ENCODE measurements at places on chromosomes 1 and 21.
A peak's percentile ranks its signal among the peaks of the same experiment; 100 is the strongest.

GRCh38 chr1:6177681-6178380 lies 2.3 kb downstream of the CHD5 start:
- DNase-seq, result no peak
- peaks cover 20% of the 10 kb centered on the region for H3K27me3 ChIP-seq
- peaks cover under 1% of the 10 kb centered on the region for H3K36me3 ChIP-seq

- DNase-seq, result no peak
- no peaks in the 10 kb centered on the region for H3K36me3 ChIP-seq
- H3K27me3 ChIP-seq, result no peaks in the 10 kb centered on the region
Measured at GRCh38 chr1:6686294-6686693, 15.3 kb downstream of the DNAJC11 start.

GRCh38 chr1:44497422-44498170 lies 92.5 kb downstream of the RNF220 start:
- no peak overlapping the region for H3K4me3 ChIP-seq
- H3K4me1 ChIP-seq, result peaks cover 10% of the 10 kb centered on the region
- DNase-seq, result no peak
- no peak overlapping the region for H3K27ac ChIP-seq
- peaks cover 12% of the 10 kb centered on the region for H3K27me3 ChIP-seq

- no peaks in the 10 kb centered on the region for H3K4me1 ChIP-seq
- H3K27me3 ChIP-seq, result no peaks in the 10 kb centered on the region
- H3K27ac ChIP-seq, result peak overlapping the region; percentile 84
- no peak for DNase-seq
- H3K36me3 ChIP-seq, result peaks cover 82% of the 10 kb centered on the region
Measured at GRCh38 chr1:40462956-40463590, 12.8 kb downstream of the ZFP69B start.

GRCh38 chr1:119001181-119002027 lies 13.3 kb upstream of the TBX15 start:
- H3K27ac ChIP-seq, result no peak overlapping the region
- DNase-seq, result no peak
- H3K4me3 ChIP-seq, result no peak overlapping the region
- H3K36me3 ChIP-seq, result no peaks in the 10 kb centered on the region

DNA sequence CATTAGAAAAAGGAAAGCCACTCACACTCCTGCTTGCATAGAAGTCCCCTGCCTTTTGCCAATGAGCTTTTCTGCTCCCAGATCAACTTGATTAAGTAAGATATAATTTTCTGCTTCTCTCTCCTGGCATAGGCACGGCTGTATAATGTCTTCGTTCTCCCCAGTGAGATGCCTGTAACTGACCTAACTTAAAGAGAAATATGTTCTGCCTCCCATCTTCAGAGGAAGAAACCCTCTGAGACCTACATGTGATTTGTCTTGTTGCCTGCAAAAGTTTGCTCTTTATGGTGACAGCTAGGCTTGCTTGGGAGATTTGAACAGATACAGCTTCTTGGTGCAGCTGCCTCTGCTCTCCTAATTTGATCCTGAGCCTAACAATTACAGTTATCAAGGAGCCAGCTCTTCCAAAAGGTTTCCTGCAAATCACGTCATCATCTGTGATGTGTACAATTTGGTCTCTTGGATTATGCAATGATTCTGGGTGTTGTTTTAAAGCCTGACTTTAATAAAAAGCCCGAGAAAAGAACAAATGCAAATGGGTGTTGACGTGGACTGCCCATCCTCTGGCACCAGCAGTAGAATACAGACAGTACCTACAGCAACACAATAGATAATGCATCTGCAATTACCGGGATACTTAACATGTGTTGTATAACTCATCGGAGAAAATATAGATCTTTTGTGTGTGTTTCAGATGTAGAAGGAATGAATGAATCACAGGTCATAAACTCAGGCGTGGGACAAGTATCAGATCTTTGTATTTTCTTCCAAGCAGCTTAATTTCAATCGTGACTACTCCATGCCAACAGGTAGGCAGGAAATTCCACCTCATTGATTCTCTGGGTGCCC lies 76.2 kb upstream of the KAZN start:
- H3K4me3 ChIP-seq, result no peak overlapping the region
- peaks cover 25% of the 10 kb centered on the region for H3K27me3 ChIP-seq
- H3K4me1 ChIP-seq, result no peaks in the 10 kb centered on the region
- H3K27ac ChIP-seq, result no peak overlapping the region
- DNase-seq, result no peak

DNA sequence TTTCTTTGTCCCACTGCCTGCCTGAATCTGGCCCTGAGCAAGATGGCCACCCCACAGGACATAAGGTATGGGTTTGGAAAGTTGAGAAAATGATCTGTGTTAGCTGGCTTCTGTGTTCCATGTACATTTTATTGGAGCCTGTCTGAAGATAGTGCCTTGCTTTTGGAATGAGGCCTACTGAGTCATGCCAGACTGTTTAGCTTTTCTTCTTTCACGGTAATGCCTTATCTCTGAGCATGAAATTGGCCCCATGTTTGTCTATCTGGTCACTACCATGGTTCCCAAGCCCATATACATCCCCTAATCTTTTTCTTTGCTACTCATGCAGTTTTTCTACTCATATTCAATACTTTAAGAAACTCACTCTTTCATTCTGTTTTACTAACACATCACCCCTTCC lies 85.1 kb upstream of the LMO4 start:
- no peak overlapping the region for H3K27ac ChIP-seq
- H3K36me3 ChIP-seq, result no peaks in the 10 kb centered on the region
- H3K4me3 ChIP-seq, result no peak overlapping the region

DNA sequence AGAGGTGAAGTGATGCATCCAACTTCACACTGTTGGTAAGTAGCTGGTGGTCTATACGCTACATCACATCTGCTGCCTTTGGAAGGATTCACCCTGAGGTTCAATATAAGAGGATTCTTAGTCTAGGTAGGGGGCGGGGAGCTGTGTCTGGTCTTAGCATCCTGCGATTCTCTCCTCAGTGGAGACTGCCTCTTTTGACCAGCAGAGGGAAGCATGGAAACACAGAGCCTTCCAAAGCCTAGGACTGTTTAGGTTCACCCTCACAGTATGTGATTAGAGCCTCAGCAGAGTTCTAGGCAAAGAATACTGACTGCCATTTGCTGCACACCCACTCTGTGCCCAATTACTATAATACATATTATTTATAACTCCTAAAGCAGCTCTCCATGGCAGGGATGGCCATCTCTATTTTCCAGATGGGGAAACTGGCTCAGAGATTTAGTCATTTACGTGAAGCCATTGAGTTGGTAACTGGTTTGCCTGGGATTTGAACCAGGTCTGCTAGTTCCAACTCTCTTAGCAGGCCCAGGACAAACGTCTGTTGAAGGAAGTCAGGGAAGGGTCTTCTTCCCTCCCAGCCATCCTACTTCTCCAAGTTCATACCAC lies 28.9 kb upstream of the EFCAB14 start:
- no peak overlapping the region for H3K4me3 ChIP-seq
- H3K4me1 ChIP-seq, result peaks cover 1% of the 10 kb centered on the region
- no peaks in the 10 kb centered on the region for H3K36me3 ChIP-seq
- no peaks in the 10 kb centered on the region for H3K27me3 ChIP-seq
- DNase-seq, result no peak

DNA sequence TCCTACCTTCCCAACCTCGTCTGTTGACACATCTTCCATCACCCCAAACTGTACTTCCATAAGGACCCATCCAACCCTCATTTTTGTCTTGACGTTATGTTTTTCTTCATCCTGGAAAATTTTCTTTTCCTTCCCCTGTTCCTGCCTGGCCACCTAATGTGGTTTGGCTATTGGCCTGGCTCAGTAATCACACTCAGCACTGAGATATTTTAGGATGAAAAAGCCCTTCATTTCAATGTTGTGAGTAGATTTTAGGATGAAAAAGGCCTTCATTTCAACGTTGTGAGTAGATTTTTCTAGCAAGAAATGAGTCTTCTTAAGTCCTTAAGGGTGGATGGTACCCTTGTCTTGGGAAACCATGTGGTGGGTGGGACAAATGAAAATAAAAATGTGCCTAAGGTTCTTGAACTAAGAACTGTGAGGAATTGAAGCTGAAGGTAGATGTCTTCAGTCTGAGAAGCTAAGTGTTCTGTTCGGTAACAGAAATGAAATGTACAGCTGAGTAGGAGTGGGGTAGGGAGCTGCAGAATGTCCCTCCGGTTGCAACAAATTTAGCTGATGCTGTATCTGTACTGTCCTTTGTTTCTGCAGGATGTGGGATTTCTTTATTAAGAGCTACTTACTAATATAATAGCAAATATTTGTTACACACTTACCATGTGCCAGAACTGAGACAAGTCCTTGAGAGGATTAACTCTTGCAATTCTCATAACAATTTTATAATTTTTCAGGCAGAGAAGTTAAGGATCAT lies 36.1 kb downstream of the DNTTIP2 start:
- no peak overlapping the region for H3K4me3 ChIP-seq
- DNase-seq, result no peak
- H3K27me3 ChIP-seq, result no peaks in the 10 kb centered on the region

DNA sequence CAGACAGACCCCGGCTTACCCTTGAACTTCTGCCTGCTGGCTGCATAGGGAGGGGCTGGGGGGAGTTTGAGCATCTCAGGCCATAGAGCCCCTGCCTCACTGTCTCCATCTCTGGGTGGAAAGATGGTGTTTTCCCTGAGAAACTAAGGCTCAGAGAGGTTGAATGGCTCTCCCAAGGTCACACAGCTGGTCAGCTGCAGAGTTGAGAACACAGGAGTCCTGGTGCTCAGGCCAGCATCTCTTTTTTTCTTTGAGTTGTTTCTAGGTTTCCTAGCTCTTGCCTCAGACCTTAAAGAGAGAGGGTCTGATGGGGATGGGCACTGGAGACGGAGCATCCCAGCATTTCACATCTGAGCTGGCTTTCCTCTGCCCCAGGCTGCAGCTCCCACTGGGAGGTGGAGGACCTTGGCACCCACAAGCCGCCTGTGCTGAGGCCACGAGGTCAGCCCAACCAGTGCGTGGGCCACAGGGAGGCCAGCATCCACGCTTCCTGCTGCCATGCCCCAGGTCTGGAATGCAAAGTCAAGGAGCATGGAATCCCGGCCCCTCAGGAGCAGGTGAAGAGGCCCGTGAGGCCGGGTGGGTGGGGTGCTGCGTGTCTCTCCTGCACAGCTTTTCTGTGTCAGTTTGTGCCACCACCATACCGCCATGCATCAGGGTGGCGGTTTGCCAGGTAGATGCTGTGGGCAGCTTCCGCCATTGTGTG lies 21.8 kb downstream of the PCSK9 start:
- no peak overlapping the region for H3K4me3 ChIP-seq
- DNase-seq, result no peak
- no peaks in the 10 kb centered on the region for H3K4me1 ChIP-seq
- peaks cover 12% of the 10 kb centered on the region for H3K36me3 ChIP-seq

DNA sequence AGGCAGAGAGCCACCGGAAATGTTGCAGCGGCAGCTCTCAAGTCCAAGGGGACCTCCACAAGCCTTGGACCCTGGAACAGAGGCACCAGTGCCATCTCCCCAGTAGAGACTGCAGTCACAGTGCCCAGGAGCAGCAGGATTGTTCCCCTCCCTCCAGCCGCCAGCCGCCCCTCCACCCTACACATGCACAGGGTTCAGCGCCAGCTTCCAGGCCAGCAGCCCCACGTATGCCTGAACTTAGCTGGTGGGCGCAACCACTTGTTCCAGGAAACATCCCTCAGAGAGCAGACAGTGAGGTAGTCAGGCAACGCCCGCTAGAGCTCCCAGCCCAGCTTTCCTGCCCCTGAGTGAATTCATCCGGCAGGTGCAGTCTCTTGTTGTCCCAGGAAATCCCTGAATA lies 1098.1 kb upstream of the NCAM2 start:
- no peak overlapping the region for H3K27ac ChIP-seq
- no peaks in the 10 kb centered on the region for H3K36me3 ChIP-seq
- H3K27me3 ChIP-seq, result no peaks in the 10 kb centered on the region
- DNase-seq, result no peak
- H3K4me3 ChIP-seq, result no peak overlapping the region
- H3K4me1 ChIP-seq, result no peaks in the 10 kb centered on the region

- H3K4me3 ChIP-seq, result no peak overlapping the region
- peak overlapping the region; percentile 69 for H3K27ac ChIP-seq
- H3K36me3 ChIP-seq, result no peaks in the 10 kb centered on the region
- DNase-seq, result no peak
Measured at GRCh38 chr1:216710598-216711333, 12.5 kb downstream of the ESRRG start.

DNA sequence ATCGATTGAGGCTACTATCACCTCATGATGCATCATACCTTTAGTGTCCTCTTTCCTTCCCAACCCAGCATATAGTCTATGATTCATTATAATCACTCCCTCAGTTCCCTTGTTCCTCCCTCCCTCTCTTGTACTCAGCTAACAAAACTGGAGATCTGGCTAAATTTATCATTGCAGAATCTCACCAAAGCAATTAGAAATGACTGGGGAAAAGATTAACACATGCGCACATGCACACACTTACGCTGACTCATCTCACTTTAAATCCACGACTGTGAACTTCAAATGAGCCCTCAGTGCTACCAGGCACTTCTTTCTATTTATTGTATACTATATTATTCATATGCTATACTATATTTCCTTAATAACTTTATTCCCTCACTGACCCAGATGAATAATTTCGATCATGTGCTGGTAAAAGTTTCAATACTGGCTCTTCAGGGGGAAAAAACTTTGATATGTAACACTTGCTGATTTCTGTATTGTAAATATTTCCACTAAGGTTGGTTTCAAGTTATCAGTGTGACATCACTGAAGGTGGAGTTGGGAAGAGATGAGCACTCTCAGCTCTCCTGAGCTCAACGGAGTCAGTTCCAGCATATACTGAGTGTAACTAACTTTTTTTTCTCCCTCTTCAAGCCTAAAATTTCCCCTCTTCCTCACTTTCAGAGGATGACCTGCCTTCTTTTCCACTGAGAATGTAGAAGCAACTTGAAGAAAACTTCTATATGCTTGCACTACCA lies 613.7 kb upstream of the B3GALT2 start:
- no peak overlapping the region for H3K27ac ChIP-seq
- H3K27me3 ChIP-seq, result no peaks in the 10 kb centered on the region
- H3K4me1 ChIP-seq, result no peaks in the 10 kb centered on the region

DNA sequence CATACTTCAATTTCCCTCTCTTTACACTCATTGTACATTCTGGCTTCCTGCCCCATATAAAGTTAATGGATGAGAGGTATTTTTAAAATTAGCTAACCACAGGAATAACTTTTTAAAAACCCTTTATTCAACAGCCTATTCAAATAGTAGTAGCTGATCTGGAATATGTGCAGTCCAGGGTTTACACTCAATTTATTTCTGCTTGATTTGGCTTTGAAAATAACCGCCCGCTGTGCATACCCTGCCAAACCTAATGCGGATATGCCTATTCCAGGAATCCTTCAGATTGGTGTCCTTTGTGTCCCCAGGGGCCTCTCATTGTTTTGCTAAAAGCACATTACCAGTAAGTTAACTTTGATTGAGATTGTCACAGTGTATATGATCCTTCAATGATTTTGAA lies 1686.2 kb downstream of the PLA2G4A start:
- H3K27ac ChIP-seq, result no peak overlapping the region
- H3K4me1 ChIP-seq, result no peaks in the 10 kb centered on the region
- H3K27me3 ChIP-seq, result no peaks in the 10 kb centered on the region
- DNase-seq, result no peak
- H3K4me3 ChIP-seq, result no peak overlapping the region

DNA sequence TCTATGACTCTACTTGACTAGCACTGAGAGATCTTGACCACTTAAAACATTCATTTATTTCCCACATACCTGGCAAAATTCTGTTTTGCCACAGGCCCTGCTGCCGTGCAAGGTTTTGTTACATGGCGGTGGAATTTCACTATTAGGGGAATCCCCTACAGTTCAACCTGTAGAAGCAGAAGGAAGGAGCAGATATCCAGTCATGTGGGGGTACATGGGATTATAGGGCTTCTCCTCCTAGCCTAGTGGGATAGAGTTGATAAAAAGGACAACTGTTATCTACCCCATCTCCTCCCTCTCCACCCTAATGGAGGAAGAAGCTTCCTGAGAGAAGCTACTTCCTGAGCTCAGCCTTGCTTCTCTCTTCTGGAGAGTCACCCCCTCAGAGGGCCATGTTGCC lies 17.7 kb upstream of the PROK1 start:
- no peak overlapping the region for H3K4me3 ChIP-seq
- H3K4me1 ChIP-seq, result no peaks in the 10 kb centered on the region
- DNase-seq, result no peak
- no peak overlapping the region for H3K27ac ChIP-seq
- H3K27me3 ChIP-seq, result peaks cover 28% of the 10 kb centered on the region

Measured in progenitor cell of endocrine pancreas (in vitro differentiated cells).